Activated CD8-positive, alpha-beta memory T cell treated with anti-CD3 and anti-CD28 coated beads for 1 hour (primary cell): ENCODE measurements at places on chromosomes 1 and 21.

DNA sequence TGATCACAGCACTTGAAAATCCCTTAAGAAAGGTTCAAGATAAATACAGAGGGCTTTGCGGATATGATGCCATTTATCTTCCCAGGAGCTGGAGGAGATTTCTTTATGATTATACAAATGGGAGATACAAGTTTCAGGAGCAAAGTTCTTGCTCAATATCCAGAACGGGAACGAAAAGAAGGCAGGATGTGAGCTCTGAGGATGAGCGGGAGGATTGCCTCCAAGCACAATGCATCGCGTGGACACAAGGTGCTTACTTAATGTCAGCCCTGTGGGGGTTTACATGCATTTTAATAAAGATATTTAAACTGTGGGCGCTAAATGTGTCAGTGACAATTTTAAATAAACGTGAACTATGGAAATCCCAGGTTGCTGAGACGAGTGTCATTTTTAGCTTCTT, 59.0 kb downstream of the SYT6 start:
- no peak for DNase-seq

DNA sequence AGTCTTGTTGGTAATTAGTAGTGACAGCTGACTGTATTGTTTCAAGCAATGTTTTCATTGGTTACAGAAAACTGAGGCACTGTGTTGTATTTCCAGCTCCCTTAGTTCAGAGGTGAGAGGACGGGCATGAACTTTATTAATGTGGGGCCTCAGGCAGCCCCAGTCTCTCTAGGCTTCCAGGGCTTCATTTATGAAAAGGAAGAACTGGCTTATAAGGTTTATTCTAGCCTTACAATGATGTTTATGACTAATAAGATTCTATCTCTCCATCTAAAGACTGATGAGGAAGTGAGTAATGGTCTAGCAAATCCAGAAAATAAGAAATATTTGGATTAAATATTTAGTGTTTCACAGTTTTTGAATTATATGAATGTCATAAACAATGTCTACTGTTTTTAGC, 41.5 kb downstream of the CBS start:
- DNase-seq = no peak

- DNase-seq = no peak
These were observed 1.7 kb downstream of the FGR start for GRCh38 chr1:27633298-27633610.

DNA sequence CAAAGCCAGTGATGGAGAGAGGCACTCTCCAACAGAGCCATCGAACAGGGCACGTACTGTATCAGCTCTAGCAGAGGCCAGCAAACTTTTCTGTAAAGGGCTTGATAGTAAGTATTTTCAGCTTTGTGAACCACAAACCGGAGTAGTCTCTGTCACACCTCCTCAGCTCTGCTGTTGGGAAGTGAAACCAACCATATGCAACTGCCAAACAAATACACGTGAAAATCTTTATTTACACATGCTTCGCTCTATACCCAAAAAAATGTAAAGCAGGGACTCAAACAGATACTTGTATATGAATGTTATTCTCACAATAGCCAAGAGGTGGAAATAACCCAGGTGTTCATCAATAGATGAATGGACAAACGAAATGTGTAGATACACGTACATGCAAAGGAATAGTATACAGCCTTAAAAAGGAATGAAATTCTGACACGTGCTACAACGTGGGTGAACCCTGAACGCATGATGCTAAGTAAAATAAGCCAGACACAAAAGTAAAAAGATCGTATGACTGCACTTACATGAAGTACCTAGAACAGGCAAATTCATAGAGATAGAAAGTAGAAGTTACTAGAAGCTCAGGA, 39.0 kb downstream of the SETD4 start:
- DNase-seq = no peak

DNA sequence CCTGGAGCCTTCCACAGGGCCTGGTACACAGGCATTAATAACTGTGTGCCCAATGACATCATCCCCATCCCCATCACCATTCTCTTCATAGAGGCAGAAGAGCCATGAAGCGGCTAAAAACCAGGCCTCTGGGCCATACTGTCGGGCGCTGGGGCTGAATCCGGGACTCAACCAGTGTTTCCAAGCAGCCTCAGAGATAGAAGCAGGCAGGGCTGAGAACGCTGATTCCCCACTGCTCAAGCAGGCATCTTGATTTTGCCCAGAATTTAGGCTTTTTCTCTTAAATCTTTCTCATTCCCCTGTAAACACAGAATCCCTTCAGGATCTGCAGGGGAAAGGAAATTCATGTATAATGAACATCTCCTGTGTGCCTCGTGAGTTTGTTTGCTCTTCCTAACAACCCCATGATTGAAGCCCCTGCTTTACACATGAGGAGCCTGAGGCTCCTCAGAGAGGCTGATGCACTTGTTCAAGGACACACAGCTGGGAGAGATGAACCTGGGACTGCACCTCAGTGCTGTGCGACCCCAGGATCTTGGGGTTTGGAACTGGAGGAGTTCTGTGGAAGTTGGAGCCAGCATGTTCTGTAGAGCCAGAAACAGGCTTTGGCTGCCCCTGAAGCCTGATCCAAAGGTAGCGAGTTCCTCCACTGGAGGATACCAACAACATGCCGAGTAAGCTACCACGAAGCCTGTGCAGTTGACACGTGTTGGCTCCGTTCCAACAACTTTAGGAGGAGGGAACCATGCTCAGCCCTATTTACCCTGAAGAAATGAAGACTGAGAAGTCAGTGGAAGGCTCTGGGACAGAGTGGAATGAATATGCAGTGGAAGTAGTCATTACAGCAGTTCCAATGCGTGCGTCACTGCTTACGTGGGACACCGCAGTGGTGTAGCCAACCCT, 55.5 kb downstream of the EDN2 start:
- no peak for DNase-seq

DNA sequence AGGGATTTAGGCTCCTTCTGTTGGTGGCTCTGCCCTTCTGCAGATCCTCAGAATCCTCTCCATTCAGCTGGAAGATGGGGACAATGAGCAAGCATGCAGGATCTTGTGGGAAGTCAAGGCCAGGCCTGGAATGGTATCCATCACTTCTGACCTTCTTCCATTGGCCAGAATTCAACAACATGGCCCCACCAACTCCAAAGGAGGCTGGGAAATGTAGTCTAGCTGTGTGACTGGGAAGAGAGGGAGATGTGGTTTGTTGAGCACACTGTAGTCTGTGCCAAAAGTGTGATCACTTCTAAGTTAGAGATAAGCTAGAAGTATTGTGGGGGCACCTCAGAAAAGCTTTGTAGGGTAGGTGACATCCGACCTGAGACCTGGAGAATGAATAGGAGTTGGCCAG, 60.4 kb upstream of the WNT4 start:
- no peak for DNase-seq

- DNase-seq = no peak
These were observed 140.1 kb upstream of the NRIP1 start for GRCh38 chr21:15204970-15205286.

DNA sequence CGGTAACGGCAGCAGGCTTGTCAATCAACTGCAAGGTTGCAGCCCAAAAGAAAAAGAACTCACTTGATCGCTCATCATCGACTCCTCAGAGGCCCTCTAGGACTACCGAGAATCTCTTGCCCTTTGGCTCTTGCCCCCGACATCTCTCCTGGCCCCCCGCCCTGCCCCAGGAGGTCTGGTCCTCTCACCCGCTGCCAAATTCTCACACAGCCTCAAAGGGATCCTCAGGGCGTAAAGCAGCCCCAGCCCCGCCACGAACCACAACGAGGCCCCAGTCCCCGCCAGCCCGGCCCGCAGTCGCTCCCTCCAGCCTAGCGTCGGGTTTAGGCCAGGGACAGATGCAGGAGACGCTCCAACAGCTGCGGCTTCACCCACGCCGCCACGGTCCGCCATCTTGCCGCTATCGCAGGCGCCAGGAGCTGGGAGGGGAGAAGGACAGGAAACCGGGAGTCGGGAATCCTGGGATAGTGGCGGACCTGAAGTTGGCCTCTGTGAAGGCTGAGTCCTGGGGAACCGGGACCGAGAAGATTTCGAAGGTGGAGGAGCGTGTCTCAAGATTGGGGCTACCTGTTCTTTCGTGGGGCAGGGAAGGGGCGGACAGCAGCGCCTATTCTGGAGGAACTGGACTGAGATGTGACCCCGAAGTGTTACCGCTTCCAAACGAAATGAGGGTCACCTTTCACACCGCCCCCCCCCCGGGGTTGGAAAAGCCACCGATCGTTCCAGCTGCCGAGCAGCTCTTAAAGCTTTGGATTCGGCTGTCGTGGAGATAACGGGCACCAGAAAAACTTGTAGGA, at the start of gene ST7L:
ST7L (minus strand) TSS at position 421 of the 797 bp plus-strand sequence; CDS start at position 393, 28 bp downstream.
- peak; percentile 32 for DNase-seq

DNA sequence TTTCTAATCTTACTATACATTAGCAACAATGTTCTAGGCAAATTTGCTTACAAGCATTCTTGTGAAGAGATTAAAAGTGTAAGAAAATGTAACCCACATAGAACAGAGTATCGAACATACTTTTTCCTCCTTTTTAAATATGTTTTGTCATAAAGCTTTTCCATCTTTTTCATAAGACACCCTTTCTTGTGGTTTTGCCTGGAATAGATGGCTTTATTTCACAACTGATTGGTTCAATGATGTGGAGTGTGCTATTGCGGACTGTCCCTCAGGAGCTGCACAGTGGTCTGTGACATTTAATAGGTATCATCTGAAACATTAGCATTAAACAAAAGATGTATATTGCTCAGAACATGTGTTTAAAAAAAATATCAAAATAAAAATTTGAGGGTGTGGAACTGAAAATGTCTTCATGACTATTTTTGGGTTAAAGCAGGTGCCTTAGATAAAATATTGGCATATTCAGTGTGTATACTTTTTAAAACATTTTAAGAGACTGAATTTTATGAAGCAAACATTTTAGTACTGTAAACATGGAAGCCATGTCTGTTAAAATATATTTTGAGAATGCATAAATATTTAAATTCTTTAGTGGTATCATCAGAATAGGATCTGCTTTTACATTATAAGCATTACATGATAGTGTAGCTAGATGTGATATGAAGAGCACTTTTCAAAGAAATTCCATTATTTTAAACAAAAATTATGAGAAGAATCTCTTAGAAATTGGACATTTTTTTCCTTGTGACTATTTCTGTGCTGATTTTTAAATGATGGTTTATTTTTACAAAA, 48.3 kb upstream of the C1orf146 start:
- no peak for DNase-seq

- DNase-seq = no peak
These were observed at the start of gene MCOLN3 for GRCh38 chr1:85048296-85049064. MCOLN3 (minus strand) TSS chr1:85048500; CDS start chr1:85045360, 3,140 bp downstream.

GRCh38 chr1:53638360-53639035, 100.5 kb downstream of the GLIS1 start:
- no peak for DNase-seq

DNA sequence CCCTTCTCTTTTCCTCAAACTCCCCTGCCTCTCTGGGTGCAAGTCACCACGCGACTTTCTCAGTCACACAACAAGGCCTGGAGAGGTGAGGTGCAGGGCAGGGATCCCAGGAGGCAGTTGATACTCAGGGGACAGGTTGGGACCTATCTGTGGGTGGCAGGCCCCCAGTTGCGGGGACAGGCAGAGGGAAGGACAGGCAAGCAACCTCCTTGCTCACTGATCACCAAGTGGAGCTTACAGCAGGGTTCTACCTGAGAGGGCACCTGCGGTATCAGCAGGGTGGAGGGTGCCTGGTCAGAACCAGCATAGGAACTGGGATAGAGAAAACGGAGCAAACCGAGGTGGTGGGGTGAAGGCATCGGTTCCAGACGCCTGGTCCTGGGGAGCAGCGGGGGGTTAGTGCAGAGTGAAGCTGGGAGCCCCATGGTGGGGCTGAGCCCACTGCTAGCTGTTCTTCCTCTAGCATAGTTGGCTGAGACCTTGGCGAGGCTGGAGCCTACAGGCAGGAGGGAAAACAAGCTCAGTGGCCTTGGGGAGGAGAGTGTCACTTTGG, 24.4 kb upstream of the TENT5C start:
- no peak for DNase-seq

DNA sequence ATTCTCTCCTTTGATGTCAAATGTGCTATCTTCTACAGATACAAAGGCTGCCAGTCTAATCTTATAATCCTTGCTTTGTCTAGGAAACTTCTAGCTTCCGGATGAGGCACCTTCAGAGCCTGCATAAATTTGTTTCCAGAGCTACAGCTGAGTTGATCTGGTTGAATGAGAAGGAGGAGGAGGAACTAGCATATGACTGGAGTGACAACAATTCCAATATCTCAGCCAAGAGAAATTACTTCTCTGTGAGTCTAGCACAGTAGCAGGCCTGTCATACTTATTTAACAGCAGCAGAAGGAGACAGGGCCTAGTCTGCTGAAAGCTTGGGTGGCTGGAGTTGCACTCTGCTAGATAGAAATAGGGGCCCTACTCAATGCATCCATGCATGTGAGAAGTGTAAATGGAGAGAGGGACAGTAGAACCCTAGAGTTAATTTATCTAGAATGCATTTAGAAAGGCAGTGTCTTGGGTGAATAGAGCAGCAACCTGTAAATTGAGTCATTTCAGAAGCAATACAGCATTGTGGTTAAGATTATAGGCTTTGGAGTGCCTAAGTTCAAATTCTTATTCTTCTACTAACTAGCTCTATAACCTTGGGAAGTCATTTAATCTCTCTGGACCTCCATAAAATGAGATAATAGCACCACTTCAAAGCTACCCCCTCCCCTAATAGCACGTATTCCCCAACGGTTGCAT, 89.0 kb downstream of the MACF1 start:
- DNase-seq = no peak

DNA sequence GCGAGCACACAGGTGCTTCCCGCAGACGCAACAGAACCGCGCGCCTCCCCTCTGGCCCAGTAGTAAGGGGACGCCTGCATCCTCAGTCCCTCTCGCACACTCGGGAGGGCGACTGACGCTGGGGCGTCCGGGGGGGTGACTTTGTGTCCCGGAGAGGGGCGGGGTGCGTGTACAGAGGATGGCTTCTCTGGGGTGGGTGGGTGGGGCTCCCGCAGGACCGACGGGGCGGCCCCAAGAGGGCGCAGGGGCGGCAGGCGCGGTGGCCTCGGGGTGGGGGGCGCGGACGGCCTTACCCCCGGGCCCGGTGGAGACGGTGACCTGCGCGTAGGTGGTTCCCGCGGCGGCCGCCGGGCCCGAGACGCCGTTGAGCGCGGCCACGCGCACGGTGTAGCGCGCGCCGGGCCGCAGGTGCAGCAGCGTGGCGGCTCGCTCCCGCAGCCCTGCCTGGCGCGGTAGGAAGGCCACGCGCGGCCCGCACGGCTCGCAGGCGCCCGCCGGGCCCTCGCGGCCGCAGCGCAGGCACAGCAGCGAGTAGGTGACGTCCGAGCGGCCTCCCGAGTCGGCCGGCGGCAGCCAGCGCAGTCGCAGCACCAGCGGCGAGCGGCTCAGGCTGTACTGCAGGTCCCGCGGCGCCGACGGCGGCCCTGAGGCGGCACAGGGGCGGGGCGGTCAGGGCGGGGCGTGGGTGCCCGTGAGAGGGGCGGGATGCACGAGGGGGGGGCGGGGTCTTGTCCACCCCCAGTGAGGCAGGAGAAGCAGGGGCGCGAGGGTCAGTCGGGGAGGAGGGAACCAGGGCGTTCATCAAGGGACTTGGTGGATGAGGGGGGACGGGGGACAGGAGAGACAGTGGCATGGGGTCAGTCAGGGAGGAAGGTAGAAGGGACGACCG, 12.1 kb downstream of the EPHA10 start:
- no peak for DNase-seq

GRCh38 chr21:25453524-25453923, 153.8 kb downstream of the MRPL39 start:
- DNase-seq = no peak
